ENCODE measurements at places on chromosomes 2 and 18.
A peak's percentile ranks its signal among the peaks of the same experiment; 100 is the strongest.

- DNase-seq = no peak
Measured at GRCh38 chr2:159366538-159366937, 80.0 kb upstream of the WDSUB1 start.

- peak; percentile 80 for DNase-seq
Measured at GRCh38 chr18:3869848-3870247, 419.9 kb downstream of the TGIF1 start.

- DNase-seq = no peak
Measured at GRCh38 chr2:236086403-236086970, 81.7 kb downstream of the GBX2 start.

GRCh38 chr2:136020831-136021230 lies 35.4 kb upstream of the DARS1 start:
- DNase-seq = no peak

- no peak for DNase-seq
Measured at GRCh38 chr2:40721595-40721994, 269.7 kb upstream of the SLC8A1 start.

- no peak for DNase-seq
Measured at GRCh38 chr2:188132385-188132784, 159.3 kb upstream of the GULP1 start.

DNA sequence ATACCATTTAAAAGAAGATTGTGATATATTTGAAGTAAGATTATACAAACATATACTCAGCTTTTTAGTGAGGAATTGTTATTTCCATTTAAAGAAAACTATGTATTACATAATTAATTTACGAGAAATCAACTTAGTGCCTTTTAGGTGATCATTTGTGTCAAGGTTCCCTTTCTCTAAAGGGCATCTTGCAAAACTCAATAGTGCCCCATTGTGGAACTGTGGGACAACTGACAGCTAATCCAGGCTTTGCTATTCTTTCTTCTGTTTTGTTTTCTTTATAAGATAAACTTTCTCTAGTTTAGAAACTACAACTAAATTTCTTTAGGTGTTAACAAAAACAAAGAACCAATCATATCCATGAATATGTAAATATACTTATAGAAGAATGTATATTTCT lies 24.3 kb upstream of the VIT start:
- DNase-seq = peak; percentile 60

GRCh38 chr2:55891671-55892094 lies 31.9 kb downstream of the EFEMP1 start:
- DNase-seq = no peak

GRCh38 chr18:47944972-47945852 lies 14.8 kb upstream of the SMAD2 start:
- peak; percentile 75 for DNase-seq

Data from OCI-M1 (cell line).